GM18507 (cell line): ENCODE measurements at places on chromosomes 4 and X.
A peak's percentile ranks its signal among the peaks of the same experiment; 100 is the strongest.

GRCh38 chr4:139876337-139876941, 210.8 kb downstream of the MGST2 start:
- DNase-seq = no peak

DNA sequence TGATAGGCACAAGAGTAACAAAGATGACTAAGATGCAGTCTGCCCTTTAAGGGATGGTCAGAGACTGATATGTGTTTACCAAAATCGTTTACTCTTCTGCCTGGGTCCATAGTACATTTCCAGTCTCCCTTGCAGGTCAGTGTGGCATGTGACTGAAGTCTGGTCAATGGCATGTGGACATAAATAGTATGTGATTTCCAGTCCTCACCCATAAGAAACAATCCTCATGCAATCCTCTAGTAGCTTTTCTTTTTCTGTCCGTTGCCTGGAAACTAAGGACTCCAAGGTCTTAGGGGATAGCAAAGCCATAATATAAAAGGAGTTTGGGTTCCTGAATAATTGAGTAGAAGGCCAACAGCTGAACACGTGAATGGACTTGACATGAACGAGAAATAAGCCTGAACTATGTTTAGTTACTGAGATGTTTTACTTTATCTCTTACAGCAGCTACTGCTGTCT, 1.1 kb downstream of the SLC9B2 start:
- DNase-seq = no peak

- DNase-seq = no peak
Measured at GRCh38 chrX:54093571-54093970, 49.3 kb upstream of the PHF8 start.

DNA sequence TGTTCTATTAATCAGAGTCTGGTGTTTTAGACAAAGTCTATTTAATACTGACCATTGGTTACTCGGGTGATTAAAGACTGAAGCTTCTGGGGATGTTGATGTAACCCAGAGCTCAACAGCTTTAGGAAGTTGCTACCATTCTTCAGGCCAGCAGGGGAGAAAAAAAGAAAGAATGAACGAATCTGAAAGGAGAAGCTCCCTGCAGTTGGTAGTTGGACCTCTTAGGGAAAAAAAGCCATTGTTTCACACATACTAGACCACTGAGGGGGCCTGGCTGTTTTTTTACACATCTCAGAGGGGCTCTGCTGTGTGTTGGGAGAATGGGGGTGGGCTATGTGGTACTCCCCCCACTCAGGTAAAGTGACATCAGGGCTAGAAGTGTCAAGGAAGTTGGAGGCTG, 378.9 kb downstream of the KCNIP4 start:
- DNase-seq = no peak

GRCh38 chr4:88758264-88758663, 60.6 kb upstream of the NAP1L5 start:
- DNase-seq = no peak

DNA sequence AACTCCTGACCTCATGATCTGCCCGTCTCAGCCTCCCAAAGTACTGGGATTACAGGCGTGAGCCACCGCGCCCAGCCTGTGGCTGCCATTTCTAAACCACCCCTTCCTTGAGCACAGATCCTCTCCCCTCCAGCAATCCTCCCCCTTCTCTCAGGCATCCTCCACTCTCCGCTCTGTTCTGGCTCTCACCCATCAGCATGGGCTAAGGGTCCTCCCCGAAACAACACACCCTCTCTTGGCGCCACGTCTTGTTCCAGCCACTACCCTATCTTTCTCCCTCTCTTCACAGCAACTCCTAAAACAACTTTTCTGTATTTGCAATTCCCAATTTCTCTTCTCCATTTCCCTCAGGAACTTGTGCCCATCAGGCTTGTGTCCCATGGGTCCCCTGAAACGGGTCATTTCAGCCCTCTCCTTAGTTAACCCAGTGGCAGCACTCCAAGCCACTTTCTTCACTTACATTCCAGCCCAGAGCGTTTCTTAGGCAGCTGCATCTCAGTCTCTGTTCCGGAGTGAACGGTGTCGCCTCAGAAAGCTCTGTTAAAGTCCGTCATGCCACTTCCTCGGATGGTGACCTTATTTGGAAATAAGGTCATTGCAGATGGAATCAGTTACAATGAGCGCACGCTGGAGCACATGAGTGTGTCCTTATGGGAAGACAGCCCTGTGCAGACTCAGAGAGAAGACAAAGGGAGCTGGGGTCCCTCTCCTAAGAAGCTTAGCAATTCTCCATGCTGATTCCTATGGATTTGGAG, 28.3 kb upstream of the CLDN24 start:
- no peak for DNase-seq

- no peak for DNase-seq
Measured at GRCh38 chrX:97845451-97845850, 961.7 kb downstream of the RPA4 start.

DNA sequence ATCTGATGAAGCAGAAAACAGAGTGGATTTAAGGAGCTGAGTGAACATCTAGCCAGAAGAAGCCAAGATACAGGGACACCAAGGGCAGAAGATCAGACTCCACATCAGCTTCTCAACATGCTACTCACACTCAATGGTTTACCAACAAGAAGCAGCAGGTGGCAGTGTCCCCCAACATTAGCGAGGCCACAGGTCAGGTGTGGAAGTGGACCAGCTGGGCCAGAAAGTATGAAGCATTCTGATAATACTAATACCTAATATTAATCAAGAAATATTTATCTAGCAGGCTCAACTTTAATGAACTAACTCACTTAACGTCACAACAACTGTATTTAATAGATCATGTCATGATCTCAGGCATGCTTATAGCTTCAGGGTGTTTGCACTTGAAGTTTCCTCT, 73.4 kb upstream of the TTC29 start:
- peak; percentile 3 for DNase-seq

DNA sequence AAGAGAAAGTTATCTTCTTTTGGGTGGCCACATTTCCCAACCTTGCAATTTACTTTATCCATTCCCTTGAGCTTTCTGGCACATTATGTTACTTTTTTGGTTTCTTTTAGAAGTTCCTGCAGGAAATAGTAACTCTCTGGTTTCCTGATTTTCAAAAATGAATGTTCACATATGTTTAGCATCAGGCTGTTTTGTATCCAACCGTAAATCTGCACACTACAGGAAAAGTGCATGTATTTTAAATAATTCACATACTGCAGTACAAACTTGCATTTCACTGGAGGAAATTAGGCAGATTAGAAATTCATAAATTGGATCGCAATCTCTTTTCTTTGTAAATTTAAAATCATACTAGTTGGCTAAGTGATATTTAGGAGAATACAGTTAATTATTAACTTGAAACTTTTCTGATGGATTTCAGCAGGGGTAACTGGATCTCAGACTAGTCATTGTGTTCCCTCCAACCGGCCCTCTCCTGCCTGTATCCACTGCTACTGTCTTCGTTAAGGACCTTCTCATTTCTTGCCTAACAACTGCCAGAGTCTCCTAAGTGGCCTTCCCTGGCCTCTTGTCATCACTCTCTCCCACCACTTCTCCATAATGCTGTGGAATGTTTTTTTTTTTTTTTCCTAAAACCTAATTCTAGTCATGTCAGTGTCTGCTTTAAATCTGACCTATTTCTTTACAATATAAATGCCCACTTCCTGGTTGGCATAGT, 137.2 kb downstream of the UNC5C start:
- no peak for DNase-seq

GRCh38 chrX:120377715-120378114, 15.8 kb downstream of the ATP1B4 start:
- no peak for DNase-seq

- DNase-seq = no peak
Measured at GRCh38 chr4:15291122-15291521, 136.7 kb upstream of the C1QTNF7 start.

GRCh38 chr4:42320822-42321388, 76.4 kb upstream of the SHISA3 start:
- no peak for DNase-seq
